ENCODE measurements at places on chromosomes 12 and 14.

DNA sequence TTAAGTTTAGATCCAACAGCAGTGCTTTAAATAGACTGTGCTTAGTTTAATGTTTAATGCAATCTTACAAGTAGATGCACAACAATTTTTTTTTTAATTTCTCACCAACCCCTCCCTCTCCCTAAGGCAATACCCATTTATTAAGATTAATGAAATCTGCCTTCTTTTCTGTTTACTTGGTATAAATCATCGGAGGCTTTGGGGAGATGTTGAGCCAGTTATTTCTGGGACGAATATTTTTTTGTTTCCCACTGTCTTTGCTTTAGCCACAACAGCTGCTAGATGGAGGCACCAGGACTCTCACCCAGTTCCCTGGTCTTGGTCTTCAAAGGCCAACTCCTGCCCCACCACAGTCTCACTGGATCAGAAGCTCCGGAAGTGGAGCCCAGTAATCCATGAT, 113.4 kb downstream of the PLXNC1 start:
- DNase-seq = no peak

- no peak for DNase-seq
These were observed 58.9 kb upstream of the SRRM4 start for GRCh38 chr12:118922405-118922804.

- DNase-seq = no peak
These were observed 95.4 kb downstream of the TTC7B start for GRCh38 chr14:90720832-90721231.

DNA sequence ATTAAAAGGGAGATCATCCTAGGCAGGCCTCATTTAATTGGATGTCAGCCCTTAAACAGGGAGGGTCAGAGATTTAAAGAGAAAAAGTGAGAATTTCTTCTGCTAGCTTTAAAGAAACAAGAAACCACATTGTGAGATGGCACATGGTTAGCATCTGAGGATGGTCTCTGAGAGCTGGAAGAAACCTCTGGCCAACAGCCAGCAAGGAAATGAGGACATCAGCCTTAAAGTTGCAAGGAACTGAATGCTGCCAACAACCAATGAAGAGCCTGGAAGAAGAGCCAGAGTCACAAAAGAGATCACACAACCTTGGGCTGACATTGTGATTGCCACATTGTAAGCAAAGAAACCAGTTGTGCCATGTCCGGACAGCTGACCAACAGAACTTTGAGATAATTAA, 17.5 kb upstream of the FAR2 start:
- no peak for DNase-seq

GRCh38 chr14:37796703-37797416, 201.4 kb downstream of the TTC6 start:
- DNase-seq = no peak

DNA sequence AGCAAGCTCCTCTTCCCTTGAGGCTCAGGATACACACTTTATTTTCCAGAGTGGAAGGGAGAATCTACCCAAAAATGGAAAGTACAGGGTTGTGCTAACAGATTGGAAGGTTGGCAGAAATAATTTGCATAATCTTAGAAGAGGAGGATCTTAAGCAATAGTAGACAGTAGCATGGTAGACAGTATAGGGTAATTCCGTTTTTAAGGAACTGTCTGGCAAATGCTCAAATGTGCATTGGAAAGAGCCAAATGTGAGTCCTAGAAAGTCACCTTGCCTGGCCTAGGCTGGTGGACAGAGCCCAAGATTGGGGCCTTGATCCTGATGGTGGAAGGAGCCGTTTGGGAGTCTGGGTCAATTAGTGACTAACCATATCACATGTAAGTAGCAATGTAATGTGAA, 13.1 kb upstream of the CARMIL3 start:
- no peak for DNase-seq

DNA sequence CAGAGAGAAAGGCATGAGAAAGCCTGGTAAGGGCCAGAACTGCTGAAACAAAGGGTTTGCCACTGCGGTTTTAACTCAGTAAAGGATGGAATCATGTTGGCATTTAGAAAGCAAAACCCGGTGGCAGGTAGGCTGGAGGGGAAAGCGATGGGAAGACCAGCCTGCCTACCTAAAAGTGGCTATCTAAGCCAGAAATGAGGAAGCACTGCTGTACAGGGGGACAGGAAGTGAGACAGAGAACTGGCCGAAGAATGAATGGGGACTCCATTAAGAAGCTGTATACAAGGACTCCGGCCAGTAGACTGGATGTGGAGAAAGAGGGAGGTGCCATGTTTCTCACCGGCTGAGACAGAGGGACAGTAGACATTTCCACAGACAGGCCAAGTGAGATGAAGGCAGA, 48.2 kb downstream of the PPM1H start:
- DNase-seq = no peak

- DNase-seq = no peak
These were observed 494.9 kb upstream of the ATP2B1 start for GRCh38 chr12:90203556-90203955.

DNA sequence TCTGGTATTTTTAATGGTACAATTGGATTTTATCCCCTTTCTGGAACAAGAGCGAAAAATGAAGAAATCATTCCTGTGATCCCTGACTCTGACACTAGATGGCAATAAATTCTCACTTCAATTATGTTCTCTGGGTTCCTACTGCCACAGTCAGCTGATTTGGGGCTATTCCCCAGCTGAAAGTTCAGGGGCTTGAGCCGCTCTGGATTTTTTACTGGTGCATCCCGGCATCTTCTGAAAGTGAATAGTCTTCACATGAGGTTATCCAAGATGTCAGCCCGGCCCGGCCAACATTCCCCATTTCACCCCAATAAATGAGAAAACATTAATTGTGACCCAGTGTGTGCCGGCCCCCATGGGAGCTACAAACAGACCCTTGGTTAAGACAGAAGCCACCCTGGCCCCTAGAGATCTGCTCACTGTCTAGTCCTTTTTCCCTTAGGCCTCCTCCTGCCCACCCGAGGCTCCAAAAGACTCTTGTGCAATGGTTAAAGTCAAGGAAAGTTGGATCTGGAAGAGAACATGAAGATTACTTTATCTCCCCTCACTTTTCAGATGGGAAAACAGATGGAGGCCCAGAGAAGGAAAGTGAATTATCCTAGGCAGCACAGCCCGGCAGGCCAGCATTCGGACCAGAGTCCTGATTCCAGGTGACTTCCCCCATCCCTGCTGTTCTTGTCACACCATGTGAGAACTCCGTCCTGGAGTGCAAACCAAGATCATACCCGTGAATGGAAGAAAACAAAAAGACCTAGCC, 20.8 kb downstream of the CKAP4 start:
- DNase-seq = no peak

DNA sequence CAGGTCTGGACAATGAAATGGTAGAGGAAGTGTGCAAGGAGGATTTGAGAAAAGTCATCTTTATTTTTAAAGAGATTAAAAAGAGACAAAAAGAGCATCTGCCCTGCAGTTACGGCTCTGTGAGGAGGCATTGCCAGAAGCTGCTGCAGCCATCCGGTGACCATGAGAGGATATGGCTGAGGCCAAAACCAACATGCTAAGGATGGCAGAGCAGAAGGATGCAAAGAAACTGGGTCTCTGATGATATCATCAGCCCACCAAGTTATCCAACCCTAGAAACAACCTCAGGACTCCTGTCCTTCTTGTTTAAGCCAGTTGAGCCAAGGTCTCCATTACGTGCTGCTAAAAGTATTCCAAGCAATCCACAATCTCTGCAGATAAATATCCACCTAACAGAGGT, 48.0 kb upstream of the CCND2 start:
- no peak for DNase-seq

DNA sequence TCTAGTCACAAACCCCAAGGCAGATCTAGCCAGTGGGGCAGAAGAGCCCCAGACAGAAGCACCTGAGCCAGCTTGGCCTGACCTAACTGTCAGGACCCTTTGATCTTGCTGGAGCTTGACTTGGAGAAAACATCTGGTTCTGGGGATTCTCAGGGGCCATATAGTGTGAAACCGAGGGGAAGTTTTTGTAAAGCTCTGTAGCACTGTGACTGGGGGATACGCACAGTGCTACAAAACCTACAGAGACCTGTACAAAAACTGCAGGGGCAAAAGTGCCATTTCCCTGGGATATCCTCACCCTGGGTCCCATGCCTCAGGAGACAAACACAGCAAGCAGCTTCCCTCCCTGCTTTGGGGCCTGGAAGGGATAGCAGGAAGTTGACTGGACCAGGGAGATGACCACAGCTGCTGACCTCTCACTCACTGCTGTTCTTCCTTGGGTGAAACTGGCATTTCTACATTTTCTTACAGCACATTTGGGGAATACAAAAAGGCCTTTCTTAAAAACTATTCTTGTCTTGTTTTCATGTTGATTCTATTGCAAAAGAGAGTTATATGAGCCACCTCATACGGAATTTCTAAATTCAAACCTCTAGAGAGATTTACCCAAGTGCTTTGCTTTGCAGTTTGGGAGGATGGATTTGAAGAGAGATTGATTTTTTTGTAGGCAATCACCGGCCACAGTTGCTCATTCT, 140.0 kb downstream of the DAD1 start:
- DNase-seq = no peak

GRCh38 chr12:74614426-74614825, 76.8 kb downstream of the ATXN7L3B start:
- DNase-seq = no peak

DNA sequence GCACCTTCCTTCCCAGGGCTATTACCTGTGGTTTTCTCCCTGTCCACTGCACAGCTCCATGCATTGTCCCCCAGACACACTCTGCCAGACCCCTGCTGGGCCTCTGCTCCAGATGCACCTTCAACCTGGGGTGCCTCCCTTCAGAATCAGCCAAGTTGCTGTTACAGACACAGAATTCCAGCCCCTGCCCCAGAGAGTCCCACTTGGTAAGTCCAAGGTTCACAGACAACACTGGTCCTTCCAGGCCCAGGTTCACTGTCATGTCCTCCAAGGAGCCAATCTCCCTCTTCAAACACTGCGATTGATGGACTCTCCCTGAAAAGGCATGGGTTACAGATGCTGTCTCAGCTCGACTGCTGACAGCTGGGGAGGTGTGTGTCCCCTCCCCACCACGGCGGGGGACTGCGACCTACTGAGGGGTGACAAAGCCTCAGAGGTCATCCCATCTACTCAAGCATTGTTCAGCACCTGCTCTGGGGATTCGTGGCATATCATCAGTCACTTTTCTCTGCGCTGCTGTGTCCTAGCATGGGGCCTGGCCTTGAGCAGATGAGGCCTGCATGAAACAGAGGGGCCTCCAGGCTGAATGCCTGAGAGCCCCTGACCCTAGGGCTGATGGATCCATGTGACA, 24.3 kb downstream of the CALM1 start:
- DNase-seq = no peak

- no peak for DNase-seq
These were observed 12.6 kb downstream of the DLK1 start for GRCh38 chr14:100739306-100739705.

DNA sequence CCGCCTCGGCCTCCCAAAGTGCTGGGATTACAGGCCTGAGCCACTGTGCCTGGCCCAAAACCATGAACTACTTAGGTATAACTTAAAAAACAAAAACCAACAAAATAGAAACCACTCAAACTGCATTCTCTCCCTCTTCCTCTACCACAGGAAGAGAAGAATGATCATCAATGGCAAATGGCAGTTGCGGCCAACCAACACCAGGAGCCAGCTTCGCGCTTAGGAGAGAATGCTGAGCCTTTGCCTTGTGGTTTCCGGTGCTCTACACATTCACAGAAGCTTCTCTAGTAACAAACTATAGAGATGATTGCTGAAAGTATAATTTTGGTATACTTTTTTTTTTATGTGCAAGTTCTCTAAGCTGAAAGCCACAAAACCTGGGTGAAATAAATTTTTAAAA, 17.1 kb downstream of the CATSPERB start:
- no peak for DNase-seq

DNA sequence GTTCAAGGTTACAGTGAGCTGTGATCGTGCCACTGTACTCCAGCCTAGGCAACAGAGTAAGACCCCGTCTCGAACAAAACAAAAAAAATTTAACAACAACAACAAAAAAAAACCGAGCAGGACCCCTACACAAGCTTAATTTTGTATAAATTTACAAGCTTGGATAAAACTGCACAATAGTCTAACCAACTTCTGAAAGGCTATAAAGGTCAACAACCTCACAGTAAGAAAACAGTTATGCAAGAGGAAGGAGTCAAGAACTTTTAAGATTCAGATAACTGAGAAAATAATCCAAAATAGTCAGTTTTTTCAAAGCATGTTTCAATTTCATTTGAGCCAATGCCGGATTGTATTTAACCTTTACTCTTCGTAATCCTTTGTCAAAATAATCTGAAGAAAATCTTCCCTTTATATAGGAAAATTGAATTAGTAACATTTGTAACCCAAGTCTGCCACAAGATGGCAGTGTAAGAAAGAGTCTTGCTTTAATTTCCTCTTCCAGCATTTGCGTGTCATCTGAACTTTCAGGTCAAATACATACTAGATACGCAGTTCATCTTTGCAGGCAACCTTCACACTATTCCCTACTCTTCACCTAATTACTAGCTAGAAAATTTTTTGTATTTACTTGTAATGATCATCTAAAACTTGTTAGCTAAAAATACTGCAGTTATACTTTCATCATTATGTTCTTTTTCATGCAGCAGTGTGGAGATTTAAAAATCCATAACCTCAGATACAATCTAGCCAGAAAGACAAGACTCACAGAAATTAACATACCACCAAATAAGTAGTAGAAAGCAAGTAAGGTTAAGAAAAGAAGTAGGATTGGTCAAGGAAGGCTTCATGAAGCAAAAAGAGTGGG, 5.8 kb downstream of the CCNB1IP1 start:
- no peak for DNase-seq

GRCh38 chr12:46711756-46712155, 114.0 kb downstream of the SLC38A4 start:
- no peak for DNase-seq

- no peak for DNase-seq
These were observed 63.4 kb upstream of the PPP4R3A start for GRCh38 chr14:91573528-91573893.

GRCh38 chr14:64927031-64927430, 12.8 kb downstream of the CHURC1 start:
- DNase-seq = no peak

- no peak for DNase-seq
These were observed 611 bp upstream of the SIX6 start for GRCh38 chr14:60508363-60508706.

DNA sequence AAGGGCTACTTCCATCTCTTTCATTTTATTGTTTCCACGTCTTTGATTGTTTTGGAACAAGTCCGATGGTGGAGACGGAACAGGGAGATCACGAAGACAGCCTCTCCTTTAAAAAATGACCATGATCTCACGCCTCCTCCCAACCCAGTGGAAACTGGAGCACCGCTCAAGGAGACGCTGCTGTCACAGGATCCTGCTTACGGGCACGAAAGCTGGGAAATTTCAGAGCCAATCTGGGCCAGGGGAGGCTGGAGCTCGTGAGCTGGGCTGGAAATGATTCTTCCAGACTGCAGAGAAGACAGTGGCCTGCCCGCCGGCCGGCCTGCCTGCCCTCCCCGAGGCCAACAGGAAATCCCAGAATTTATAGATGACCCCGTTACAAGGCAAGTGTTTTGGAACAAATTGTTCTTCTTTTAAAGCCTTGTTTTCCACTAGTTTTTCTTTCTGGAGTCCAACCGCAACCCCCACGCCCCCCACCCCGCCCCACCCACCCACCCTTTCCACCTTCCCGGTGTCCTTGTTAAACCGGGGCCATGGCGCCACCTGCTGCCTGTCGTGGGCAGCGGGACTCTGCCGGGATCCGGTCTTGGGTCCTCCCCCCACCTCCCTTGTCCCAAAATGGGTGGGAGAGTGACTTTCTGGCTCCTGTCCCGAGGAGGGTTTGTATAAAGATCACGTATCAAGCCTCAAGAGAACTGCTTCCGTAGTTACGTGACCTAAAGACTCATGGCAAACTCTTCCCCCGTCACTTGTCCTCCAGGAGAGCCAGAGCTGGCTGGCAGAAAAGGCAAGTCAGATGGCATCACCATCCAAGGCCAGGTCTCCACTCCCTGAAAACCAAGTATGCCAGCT, 40.3 kb downstream of the MAP1LC3B2 start:
- peak; percentile 16 for DNase-seq

- no peak for DNase-seq
These were observed 17.1 kb downstream of the BCAT1 start for GRCh38 chr12:24931666-24932405.
